ENCODE measurements at places on chromosomes 4 and X. TPM values are rescaled to one million over a fixed set of nuclear protein-coding genes. Genes with fewer than 3 reads are reported as not detected.

The COL4A6 gene
- polyA plus RNA-seq: 0.06 TPM

The PLAC1 gene
- not detected for polyA plus RNA-seq

The CCDC110 gene
- polyA plus RNA-seq: 0.13 TPM

The CXCL9 gene
- polyA plus RNA-seq: not detected

The ZNF630 gene
- 0.53 TPM for polyA plus RNA-seq

The PLP2 gene
- 209 TPM for polyA plus RNA-seq

- no peak for DNase-seq
Observed at GRCh38 chr4:151728006-151728405, 32.8 kb downstream of the GATB start.

DNA sequence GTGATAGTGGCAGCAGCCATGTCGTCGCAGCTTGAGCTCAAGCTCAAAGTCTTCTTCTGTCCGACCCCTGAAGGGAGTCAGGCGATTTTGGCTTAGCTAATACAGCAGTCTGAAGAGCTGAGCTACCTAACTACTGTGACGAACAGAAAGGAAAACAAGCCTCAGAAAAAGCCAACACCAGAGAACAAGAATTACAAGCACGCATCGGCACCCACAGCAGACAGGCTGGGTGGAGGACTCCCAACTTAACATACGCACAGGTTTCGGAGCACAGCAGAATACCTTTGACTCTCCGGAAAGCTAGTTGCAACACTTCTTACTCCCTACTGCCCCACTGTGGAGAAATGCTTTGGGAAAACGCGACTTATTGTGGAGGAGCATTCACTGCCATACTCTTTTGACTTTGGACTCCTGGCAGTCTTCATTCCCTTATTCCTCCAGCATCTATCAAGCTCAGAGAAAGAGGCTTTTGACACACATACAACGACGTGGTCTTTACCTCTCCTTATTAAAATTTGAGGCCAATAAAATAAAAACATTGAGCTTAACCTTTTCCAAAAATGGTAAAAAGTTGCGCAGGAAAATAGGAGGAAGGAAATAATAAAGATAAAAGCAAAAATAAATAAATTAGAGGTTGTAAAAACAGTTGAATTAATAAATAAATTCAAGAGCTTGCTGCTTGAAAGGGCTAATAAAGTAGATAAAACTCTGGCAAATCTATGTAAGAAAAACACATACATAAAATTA, 41.3 kb upstream of the GPC3 start:
- peak; percentile 28 for DNase-seq

DNA sequence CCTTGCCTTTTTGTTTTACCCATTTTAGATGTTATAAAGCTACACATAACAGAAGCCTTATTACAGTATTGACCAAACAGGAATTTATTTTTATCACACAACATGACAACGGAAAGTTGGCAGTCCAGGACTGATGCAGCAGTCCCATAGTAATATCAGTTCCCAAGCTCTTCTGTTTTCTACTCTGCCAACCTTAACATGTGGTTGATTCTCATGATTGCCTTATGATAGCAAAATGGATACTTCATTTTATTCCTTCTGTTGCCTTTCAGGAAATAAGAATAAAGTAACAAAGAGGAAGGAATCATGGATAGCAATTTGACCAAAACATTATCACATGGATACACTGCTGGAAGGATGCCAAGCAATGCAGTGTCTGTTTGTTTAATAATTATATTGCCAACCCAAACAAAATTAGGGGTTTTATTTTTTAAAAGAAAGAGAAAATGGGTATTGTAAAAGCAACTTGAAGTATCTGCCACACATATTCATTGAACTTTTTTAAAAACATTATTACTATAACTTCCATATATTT, 275.7 kb downstream of the STPG2 start:
- DNase-seq: peak; percentile 0

- peak; percentile 92 for DNase-seq
Observed at GRCh38 chr4:155889031-155889793, 14.3 kb upstream of the TDO2 start.

DNA sequence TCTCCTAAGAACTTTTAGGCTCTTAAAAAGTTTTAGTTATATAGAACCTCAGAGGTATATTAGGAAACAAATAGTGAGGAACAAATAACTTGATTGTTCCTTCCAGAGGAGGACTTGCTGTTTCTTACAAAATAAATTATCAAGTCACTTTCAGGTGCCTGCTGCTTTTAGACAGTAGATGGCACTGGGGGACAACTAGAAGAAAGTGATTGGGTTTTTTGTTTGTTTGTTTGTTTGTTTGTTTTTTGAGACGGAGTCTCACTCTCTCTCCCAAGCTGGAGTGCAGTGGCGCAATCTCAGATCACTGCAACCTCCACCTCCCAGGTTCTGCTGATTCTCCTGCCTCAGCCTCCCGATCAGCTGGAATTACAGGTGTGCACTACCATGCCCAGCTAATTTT, 35.4 kb upstream of the CDKL5 start:
- DNase-seq: no peak

GRCh38 chrX:18672008-18672407, at the start of gene RS1:
Gene RS1 (minus strand): TSS chrX:18672108. CDS start chrX:18672068, 40 bp downstream.
- no peak for DNase-seq

Data from GM23248 (cell line).